CD4-positive, alpha-beta T cell treated with Interleukin-6 at 100 ng/mL for 8 hours (primary cell): ENCODE measurements at places on chromosomes 7 and 10.

GRCh38 chr7:46566097-46566774 lies 645.2 kb upstream of the IGFBP3 start:
- DNase-seq, result no peak

DNA sequence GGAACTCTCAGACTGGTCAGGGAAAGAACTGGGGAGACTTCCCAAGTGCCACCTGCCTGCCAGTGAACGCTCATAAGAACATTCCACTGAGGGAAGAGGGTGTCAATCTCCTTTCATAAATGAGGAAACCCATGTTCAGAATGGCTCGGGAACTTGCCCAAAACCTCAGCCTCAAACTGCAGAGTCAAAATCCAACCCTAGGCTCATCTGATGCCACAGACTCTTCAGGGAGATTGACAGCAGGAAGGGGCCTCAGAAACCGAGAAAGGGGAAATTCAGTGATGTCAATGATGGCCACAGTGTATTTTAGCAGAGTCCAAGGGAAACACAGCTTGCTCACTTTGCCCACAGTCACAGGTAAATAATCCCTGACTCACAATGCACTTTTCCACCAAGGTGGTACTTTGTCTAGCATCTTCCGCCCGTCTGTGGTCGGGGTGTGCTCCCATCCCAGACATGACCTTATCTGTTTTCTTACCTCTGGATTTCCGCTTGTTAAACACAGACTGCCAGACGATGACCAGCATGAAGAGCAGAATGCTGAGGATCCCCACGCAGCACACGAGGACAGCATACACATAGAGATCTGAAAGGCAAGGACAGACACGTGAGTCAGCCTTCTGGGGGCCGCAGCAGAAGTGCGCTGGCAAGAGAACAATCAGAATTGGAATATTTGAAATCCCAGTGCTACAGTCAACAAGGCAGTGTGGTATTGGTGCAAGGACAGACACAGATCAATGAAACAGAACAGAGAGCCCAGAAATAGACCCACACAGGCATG lies 38.4 kb downstream of the VSTM4 start:
- no peak for DNase-seq

DNA sequence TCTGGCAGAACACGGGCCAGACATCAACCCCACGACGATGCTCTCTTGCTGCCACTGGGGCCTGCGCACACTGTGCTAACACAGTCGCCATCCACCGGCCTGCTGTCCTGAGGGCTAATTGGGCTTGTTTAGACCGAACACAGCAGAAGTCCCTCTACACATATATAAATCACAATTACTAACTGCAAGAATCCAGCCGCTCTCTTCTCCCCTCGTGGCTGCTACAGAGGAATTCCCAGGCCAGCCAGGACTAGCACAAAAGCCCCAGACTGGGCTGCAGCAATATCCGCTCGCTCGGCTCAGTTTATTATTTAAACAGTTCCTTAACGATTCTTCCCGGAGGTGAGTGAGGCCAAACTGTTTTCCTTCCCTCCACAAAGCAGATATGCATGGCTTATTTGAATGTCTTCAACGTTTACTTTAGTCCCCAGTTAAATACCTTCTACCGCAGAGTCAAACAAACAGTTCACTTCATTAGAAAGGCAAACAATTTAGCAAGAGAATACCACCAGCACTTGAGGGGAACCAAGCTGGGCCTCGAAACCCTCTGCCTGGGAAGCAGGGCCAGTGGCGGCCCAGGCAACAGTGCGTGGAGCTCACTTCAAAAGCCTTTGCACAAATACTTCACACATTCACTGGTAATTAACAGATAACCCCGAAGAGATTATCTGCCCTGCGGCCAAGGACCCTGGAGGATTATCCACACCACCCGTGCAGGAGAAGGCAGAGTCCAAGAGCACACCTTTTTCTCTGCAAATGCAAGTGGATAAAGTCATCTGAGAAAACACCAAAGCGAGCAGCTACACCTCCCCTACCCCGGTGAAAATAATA lies 145.3 kb downstream of the GLI3 start:
- no peak for DNase-seq

- DNase-seq, result no peak
Measured at GRCh38 chr10:20118119-20118518, 301.9 kb downstream of the PLXDC2 start.

GRCh38 chr10:61845196-61845949 lies 56.1 kb upstream of the ARID5B start:
- no peak for DNase-seq

GRCh38 chr7:69036301-69036700 lies 562.0 kb upstream of the AUTS2 start:
- DNase-seq, result no peak

GRCh38 chr10:44300666-44301649 lies 83.9 kb downstream of the CXCL12 start:
- no peak for DNase-seq

- DNase-seq, result no peak
Measured at GRCh38 chr7:151082141-151083070, 887 bp downstream of the TMUB1 start.

- DNase-seq, result no peak
Measured at GRCh38 chr10:66637273-66638036, 288.4 kb upstream of the LRRTM3 start.

GRCh38 chr7:123658023-123658422 lies 2.4 kb downstream of the LMOD2 start:
- no peak for DNase-seq

- no peak for DNase-seq
Measured at GRCh38 chr10:124680675-124681074, 63.5 kb downstream of the FAM53B start.

GRCh38 chr7:80752954-80753690 lies 114.7 kb downstream of the CD36 start:
- DNase-seq, result no peak

- no peak for DNase-seq
Measured at GRCh38 chr7:120785095-120785494, 72.8 kb downstream of the TSPAN12 start.
